ENCODE measurements at places on chromosomes 5 and 9. TPM values are rescaled to one million over a fixed set of nuclear protein-coding genes. Genes with fewer than 3 reads are reported as not detected.

DNA sequence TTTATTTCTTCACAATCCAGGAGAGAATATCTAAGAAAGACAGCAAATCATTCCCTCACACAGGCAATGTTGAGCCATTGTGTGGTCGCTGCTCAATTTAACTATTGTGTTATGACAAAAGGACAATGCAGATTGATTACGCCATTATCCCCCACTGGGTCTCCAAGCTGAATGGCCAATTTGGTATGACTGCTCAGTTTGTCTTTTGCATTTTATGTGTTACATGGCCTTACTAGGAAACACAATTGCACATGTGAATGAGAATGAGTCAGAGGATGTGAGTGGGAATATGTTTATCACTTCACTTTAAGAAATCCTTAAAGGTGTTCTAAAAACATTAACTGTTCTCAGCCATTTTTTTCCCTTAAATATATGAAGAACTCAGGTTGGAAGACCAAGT is 108.3 kb downstream of the FAM174A start:
- no peak for DNase-seq

- DNase-seq = no peak
Measured at GRCh38 chr5:149779124-149779465, 49.0 kb downstream of the PPARGC1B start.

- DNase-seq = no peak
Measured at GRCh38 chr5:134577022-134577795, 51.7 kb downstream of the JADE2 start.

- no peak for DNase-seq
Measured at GRCh38 chr9:125430161-125431011, 168.8 kb downstream of the GAPVD1 start.

GRCh38 chr5:178768371-178769260 is 38.2 kb upstream of the ZNF354A start:
- DNase-seq = no peak

DNA sequence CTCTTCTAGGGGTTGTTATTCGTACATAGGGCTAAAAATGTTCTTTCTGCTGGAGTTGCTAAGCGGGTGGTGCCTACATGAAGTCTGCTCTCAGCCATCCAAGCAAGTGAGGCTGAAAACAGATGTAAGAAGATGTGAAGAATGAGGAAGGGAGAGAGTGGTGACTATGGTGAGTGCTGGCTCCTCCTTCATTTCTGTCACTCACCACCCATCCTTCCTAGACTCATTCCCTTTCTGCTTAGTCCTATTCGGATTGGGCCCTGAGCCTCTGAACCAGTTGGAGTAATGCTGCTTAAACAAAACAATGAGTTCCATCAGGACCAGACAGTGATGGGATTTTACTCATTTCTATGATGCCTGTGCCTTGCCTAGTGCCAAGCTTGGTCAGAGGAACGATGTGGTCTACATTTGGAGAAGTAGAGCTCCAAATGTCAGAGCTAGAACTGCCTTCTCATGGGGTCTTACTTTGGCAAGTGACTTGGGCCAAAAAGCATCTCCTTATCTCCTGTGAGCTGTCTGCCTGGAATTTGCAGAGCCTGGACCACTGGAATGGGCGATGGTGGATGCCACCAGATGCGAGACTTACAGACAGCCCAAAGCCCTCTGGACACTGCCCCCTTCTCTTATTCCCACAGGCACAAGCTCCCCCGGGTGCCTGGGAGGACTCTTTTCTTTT is 192.9 kb downstream of the FBXL7 start:
- DNase-seq = no peak

- no peak for DNase-seq
Measured at GRCh38 chr5:33969572-33970452, 14.7 kb downstream of the SLC45A2 start.

DNA sequence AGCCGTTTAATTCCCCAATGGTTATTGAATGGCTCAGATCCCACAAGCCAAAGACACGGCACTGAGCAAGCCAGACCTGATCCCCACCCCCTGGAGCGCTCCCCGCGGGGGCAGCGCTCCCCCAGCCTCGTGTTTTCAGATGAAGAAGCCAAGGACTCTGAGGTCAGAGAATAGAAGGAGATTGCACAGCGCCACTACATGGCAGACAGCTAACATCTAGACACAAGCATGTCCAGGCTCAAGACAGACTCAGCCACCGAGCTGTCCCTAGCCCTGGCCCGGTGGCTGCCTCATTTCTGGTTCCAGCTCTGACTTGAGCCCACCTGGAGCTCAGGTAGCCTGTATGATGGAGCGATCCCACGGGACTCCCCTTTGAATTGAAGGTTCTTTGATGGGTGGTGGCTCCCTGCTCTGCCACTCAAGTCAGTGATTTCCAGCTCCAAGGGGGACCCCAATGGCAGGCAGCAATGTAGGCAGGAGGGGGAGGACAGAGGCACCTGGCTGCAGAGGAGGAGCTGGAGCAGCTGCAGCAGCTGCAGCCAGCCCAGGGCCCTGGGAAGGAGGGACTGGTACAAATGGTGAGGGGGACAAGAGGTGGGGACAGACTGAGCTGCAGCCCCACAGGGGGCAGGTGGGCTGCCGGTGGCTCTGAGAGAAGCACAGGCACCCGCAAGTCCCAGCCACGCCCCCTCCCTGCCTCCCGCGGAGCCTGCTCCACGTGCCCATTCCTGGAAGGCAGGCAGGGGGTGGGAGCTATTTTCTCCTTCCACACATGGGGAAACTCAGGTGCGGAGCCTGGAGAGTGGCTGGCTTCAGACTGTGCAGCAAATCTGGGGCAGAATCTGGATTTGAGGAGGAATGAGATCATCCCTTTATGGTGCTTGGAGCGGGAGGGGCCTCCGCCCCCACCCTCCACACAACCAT is 40.2 kb downstream of the NTNG2 start:
- DNase-seq = no peak

DNA sequence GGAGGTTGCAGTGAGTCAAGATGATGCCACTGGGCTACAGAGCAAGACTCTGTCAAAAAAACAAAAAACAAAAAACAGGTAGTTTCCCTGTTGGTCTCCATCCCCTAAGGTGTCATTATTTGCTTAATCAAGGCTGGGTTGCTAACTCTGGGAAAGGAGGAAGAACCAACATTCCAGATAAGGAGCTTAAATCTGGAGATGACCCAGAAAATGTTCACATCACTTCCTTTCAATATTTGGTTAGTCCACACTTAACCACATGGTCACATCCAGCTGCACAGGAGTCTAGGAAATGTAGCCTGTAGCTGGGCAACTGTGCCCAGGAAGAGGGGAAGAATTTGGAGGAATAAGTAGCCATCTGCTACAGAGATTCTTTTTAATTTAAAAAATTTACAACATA is 25.9 kb upstream of the MEGF9 start:
- peak; percentile 38 for DNase-seq

- DNase-seq = no peak
Measured at GRCh38 chr9:127209948-127210640, 54.5 kb upstream of the GARNL3 start.

- peak; percentile 90 for DNase-seq
Measured at GRCh38 chr9:134492281-134492691, 149.3 kb upstream of the COL5A1 start.

GRCh38 chr5:74250304-74251102 is 390.0 kb downstream of the ENC1 start:
- no peak for DNase-seq

DNA sequence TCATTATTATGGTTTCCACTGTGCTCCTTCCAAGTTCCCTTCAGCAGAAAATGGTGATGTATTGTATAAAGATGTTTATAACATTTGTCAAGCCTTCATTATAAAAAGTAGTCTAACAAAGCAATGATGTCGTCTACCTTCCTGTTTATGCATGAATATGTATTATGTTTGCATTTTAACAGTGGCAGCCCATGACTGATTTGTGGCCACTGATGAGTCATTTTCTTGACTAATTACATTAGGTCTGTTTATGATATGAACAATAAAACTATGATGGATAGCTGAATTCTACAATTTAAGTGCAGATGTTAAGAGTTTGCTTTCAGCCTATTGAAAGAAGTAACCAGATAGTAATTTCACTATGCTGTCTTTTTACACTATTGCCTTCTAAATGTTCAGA is 75.4 kb upstream of the ADAMTS19 start:
- DNase-seq = no peak

GRCh38 chr5:110371725-110372041 is 354.8 kb downstream of the TMEM232 start:
- DNase-seq = no peak

DNA sequence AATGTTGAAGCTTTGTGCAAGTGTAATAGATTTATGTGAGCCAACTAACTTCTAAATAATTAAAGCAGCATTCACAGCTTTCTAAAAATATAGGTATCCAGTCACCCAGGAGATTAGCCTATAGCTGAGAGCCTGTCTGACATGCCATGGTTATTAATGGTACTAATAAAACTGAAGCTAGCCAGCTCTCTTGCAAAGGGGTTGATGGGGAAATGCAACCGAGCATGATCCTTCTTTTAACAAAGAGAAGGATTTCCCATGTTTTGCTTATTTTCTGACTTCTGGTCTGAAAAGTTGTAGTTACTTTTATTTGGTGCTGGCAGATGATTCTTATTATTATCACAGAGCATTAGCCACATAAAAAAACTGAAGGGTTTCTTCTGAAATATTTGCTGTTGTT is 488.7 kb upstream of the CYLC2 start:
- DNase-seq = no peak

- DNase-seq = peak; percentile 38
Measured at GRCh38 chr5:999724-1000123, 8.9 kb upstream of the NKD2 start.

Gene ARHGEF39
- total RNA-seq = not detected

Gene IL17B
- 0.83 TPM for total RNA-seq

Gene SPINK13
- total RNA-seq = not detected

Gene NSA2
- 65.8 TPM for total RNA-seq

Gene PCDHB14
- 5.1 TPM for total RNA-seq

Gene TLX3
- not detected for total RNA-seq

Gene PCDHB2
- total RNA-seq = 2.2 TPM

Gene LCN2
- not detected for total RNA-seq
